ENCODE measurements at places on chromosomes 1 and 21. TPM values are rescaled to one million over a fixed set of nuclear protein-coding genes. Genes with fewer than 3 reads are reported as not detected.

Gene FBXO44
- 22.5 TPM for total RNA-seq

GRCh38 chr1:232318143-232318542 is 311.8 kb downstream of the SIPA1L2 start:
- no peaks in the 10 kb centered on the region for H3K27me3 ChIP-seq
- H3K36me3 ChIP-seq, result no peaks in the 10 kb centered on the region
- H3K4me1 ChIP-seq, result no peaks in the 10 kb centered on the region
- DNase-seq, result no peak
- no peak overlapping the region for H3K27ac ChIP-seq
- no peak overlapping the region for H3K4me3 ChIP-seq

- DNase-seq, result no peak
- no peak overlapping the region for H3K27ac ChIP-seq
- H3K4me1 ChIP-seq, result peaks cover 3% of the 10 kb centered on the region
- H3K36me3 ChIP-seq, result no peaks in the 10 kb centered on the region
- no peaks in the 10 kb centered on the region for H3K27me3 ChIP-seq
Observed at GRCh38 chr1:94055459-94056122, 65.4 kb downstream of the ABCA4 start.

GRCh38 chr1:203046984-203047630 is 20.8 kb downstream of the PPFIA4 start:
- H3K36me3 ChIP-seq, result no peaks in the 10 kb centered on the region
- H3K27ac ChIP-seq, result no peak overlapping the region
- no peaks in the 10 kb centered on the region for H3K27me3 ChIP-seq
- H3K4me3 ChIP-seq, result no peak overlapping the region

DNA sequence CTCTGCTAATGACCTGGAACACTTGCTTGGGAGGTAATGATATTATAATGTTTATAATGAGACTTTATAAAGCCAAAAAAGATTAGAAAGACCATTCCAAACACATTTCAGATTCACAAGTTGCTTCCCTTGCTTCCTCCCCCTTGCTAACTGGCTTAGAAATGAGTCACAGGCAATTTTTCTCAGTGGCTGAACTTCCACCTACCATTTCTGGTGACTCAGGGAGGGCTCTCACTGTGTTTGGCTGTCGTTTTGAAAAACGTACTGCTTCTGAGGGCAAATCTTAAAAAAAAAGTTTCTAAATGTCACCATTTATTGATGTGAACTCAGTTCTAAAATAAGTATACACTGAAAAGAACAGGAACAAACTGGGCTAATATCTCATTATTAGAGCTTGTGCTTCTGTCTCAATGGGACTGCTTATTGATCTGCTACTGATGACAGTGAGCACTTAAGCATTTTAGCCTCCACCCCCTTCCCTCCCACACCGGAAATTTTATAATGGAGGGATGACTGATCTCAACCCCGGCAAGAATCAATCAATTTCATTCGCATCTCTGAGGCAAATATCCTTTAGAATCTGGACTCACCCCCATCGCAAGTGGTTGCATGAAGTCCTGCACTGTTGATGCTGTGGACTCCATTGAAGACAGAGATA is 278.3 kb downstream of the KCTD3 start:
- H3K4me1 ChIP-seq, result no peaks in the 10 kb centered on the region
- H3K27me3 ChIP-seq, result no peaks in the 10 kb centered on the region
- no peak overlapping the region for H3K4me3 ChIP-seq
- no peak overlapping the region for H3K27ac ChIP-seq
- DNase-seq, result no peak

Gene MRAP
- not detected for total RNA-seq

DNA sequence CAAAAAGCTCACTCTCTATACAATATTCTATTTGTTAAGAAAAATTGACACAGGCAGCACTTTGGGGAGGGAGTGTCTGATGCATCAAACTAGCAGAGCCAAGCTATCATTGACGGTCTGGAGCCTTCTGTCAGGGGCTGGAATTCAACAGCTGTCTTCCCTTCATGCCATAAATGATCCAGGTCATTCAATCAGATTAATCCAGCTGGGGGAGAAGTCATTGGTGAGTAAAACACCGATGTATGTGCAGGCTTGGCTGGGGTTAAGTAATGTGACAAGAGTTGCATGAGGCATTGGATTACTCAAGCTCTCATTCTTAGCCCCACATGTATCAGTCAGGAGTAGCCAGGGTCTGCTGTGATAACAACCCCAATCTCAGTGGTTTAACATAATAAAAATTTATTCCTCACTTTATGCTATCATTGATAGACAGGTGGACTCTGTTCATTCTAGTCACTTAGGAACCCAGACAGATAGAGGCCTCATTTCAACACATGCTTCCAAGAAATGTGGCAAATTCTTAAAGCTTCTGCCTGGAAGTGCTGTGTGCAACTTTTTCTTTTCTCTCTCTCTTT is 118.1 kb upstream of the GADD45A start:
- DNase-seq, result no peak
- H3K4me3 ChIP-seq, result no peak overlapping the region

Data from kidney (tissue), 22 donors.